ENCODE measurements at places on chromosomes 1 and 21.

DNA sequence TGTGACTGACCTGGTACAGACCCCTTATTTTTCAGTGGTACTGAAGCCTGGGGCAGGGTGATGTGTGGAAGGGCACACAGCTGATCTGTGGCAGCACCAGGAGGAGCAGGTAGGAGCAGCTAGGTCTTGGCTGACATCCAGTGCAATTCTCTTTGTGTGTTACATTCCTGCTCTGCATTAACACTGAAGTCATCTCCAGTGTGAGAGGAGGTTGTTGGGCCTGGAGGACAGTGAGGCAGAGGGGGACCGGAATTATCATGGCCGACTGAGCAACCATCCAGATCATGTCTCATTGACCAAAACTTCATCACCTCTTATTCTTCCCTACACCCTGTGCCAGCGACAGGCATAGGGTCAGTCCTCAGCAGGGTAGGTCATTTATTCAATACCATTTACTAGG, 1.5 kb downstream of the SLAMF8 start:
- no peak for DNase-seq

DNA sequence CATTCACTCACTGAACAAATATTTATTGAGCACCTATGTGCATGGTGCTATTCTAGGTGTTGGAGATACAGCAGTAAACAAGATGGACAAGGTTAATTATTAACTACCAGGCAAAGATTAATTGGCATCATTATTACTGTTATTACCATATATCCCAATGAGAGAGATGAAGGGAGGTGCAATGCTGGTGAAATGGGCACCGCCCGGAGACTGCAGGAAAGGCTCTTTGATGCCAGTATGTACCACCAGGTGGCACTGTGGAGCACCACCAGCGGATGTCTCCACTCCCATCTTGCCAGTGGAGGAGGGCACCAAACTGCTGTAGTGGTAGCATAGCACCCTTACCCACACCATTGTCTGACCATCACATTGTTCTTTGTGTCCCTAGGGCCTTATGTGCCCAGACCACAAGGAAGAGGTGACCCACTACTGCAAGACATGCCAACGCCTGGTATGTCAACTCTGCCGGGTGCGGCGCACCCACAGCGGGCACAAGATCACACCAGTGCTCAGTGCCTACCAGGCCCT, 3.0 kb downstream of the TRIM46 start:
- peak; percentile 88 for DNase-seq

DNA sequence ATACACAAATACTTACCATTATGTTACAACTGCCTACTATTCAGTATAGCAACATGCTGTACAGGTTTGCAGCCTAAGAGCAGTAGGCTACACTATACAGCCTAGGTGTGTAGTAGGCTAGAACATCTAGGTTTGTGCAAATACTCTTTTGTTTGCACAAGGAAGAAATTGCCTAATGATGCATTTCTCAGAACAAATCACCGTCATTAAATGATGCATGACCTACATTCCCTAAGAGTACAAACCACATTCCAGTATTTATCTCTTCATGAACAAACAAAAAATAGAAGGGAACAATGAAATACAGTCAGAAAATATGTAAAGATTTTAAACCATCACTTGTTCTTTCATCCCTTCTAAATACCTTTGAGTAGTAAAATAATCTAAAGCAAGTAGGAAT, 109.7 kb upstream of the HP1BP3 start:
- DNase-seq: no peak

DNA sequence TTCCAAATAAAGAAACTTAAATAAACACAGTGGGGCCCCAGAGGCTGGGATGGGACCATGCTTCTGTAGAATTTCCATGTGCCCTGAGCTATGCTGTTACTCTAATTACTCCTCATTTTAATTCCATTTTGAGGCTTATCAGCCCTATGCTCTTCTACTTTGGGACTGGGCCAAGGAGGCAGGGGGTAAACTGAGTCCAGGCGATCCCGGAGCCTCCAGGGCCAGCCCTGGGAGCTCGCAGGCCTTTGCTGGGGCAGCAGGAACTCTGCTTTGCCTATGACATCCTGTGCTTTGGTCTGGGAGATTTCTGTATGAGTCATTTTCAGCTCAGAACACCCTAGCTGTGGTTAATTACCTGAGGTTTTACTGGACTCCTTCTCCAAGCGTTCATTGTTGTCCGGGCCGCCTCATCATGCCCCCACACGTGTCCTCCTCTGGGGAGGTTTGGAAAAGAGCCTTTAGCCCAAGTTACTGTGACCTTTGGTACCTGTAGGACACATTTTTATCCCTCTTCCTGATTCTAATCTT, 95.7 kb downstream of the RHOU start:
- DNase-seq: no peak

- no peak for DNase-seq
These were observed 37.5 kb upstream of the GRIK3 start for GRCh38 chr1:37071829-37072228.

DNA sequence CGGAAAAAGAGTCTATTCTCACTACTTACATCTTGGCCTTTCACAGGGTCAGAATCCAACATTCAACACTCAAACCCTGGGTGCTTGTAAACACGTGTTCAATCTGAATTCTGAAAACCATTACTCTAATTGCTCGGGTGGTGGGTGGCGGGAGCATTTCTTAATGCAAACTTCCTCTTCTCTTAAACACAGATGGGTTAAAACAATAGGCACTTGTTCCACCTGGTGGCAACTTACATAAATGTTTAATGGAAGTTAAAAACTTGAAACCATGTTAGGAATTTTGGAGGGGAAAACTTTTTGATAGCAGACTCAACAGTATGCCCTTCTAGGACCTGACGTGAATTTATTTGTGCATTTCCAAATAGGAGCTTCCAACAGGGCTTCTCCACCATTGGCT, 23.4 kb upstream of the TDRD10 start:
- DNase-seq: no peak

DNA sequence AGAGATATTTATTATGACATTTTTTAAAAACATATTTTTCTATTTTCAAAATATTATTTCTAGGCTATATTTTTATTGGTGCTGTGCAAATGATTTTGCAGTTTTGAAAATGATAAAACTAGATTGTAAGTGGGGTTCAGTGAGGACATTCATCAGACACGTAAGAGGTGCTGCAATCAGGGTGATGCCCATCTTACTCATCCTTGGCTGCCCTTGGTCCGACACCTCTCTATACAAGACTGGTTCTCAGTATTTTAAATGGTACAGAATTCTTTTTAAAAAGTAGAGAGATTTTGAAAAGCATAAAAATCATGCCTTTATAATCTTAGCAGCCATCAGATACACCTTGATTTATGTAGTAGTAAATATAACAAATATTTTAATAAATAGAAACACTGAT, 24.0 kb downstream of the HENMT1 start:
- no peak for DNase-seq

- no peak for DNase-seq
These were observed 201.1 kb downstream of the OMA1 start for GRCh38 chr1:58345215-58346035.

DNA sequence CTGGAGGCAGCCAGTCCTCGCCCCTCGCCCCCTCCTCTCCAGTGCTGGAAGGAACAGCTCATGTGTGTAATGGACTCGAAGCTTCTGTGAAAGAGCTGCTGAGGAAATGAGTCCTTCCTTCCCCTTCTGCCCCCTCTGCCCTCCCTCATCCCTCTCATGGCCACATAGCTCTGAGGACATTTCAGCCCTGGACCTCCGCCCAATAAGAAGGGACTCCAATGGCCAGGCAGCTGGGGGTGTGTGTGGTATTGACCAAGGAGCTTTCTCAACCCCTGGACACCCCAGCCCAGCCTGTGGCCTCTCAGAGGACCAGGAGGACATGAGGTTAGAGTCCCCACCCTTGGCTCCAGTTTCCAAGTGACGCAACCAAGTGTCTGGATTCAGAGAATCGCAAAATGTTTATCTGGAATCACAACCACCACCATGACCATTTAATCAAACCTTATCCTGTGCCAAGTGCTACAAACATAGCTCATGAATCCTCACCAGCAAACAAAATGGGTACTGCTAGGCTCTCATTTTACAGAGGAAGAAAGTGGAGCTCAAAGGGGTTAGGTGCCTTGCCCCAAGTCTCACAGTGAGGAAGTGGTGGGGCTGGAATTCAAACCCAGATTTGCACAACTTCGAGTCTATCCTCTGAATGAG, 47.8 kb upstream of the ECE1 start:
- peak; percentile 99 for DNase-seq

GRCh38 chr1:3468236-3469103, 14.0 kb downstream of the ARHGEF16 start:
- DNase-seq: no peak

DNA sequence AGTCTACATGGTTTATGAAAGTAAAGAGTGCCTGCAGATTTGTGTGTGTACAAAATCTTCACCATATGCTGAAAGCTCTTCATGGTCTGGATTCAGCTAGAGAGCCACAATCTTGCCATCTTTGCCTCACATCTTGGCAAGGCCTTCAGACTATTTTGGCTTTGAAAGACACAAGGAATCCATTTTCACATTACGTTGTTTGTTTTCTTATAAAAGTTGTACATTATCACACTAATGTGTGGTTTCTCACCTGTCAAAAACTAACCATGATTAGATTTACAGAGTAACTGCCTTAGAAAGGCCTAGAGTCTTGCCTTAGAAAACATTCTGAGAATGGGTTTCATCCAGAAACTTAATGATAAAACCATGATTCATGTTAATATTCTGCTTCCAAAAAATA, 494.6 kb downstream of the NEGR1 start:
- no peak for DNase-seq

DNA sequence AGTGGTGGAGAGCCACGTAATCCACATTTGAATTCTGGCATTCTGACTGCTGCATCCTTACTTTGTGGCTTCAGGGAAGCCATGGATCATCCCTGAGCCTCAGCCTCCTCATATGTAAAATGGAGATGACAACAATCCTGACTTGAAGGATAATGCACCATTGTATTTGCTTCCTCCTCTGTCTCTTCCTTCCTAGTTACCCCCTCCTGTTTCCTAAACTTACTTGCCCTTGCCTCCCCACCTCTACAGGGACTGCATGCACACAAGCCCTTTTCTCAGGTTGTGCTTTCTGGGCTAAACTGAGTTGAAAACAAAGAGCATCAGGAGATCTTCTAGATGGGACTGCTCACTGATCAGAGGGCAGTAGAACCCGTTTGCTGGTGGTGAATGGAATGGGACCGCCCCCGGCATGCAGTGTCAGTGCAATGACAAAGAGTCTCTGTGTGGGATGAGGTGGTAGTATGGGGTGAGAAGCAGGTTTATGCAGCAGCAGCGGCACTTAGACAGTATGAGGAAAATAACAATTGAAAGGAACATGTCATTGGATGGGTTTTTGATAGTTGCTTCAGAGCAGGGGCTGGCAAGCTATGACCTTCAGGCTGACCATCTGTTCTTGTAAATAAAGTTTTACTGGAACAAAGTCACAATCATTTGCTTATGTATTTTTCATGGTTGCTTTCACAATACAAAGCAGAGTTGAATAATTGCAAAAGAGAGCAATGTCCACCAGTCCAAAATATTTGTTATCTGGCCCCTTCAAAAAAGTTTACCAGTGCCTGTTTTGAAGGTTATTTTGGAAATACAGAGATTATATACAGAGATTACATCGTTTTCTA, 6.1 kb upstream of the ADAMTS1 start:
- DNase-seq: no peak

DNA sequence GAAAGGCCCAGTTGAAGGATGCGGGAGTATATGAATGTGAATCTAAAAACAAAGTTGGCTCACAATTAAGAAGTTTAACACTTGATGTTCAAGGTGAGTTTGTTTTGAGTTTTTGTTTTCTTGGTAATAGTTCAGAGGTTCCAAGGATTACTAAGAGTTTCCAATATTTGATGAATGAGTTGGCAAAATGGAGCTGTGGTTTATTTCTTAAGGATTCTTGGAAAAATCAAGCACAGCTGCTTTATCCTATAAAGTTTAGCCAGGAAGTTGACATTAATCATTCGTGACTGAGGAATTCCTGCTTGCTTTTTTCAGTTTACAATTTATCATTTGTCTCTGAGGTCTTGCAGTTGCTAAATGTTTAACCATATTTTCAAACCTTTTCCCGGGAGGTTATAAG, 15.1 kb downstream of the VCAM1 start:
- no peak for DNase-seq

DNA sequence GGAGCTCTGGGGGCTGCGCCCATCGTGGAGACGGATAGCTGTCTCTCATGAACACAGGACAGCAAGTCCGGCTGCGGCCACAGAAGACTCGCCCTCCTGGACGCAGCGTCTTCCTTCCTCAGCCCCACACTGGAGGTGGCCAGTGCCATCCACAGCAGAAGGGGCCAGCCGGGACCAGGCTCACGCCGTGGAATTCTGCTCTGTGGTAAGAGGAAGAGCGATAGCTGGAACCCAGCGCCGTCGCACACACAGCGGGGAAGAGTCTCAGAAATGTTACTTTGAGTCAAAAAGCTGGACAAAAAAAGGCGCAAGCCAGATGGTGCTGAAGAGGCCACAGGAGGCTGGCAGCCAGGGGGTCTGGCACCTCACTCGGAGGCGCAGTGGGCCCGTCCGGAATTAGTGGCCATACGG, 113.9 kb upstream of the COL6A1 start:
- peak; percentile 15 for DNase-seq

DNA sequence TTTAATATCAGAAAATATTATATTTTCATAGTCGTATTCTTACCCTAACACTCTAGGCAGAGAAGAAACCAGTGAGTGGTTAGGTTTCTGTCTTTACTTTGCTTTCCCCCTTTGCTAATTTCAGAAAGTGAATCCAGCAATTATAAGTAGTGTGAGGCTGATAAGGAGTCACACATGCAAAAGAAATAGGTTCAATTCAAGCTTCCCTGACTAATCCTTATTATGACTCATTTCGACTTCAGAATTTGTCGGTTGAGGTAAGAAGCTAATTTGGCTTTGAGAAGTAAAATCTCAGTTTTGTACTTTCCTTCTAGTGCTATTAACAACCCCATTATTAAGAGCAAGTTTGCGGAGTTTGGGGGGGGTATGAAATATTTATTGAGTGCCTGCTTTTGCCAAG, 22.4 kb downstream of the ESRRG start:
- DNase-seq: no peak

- DNase-seq: no peak
These were observed 63.2 kb downstream of the DIRAS3 start for GRCh38 chr1:67987046-67987799.

DNA sequence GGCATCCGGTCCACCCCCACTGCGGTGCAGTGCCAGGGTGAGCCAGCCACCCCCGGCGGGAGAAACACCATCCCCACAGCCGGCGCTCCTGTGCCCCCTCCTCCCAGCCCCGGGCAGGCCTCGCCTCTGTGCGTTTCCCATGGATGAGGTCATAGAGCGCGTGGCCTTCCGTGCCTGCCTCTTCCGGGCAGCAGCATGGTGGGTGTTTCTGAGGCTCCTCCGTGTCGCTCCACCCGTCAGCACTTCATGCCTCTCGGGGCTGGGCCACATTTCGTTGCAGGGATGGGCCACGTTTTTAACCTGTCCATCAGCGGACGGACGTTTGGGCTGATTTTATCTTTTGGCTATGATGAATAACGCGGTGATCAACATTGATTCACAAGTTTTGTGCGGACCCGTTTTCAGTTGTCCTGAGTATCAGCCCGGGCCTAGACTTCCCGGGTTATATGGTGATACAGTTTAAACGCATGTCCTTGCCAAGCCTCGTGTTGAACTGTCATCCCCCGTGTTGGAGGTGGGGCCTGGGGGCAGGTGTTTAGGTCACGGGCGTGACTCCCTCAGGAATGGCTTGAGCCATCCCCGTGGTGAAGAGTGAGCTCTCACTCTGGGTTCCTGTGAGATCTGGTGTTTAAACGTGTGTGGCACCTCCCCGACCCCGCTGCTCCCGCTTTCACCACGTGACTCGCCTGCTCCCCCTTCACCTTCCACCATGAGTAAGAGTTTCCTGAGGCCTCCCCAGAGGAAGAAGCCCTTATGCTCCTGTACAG, 64.8 kb downstream of the SLX9 start:
- DNase-seq: peak; percentile 66

Data from tibial artery (tissue), 4 donors.